H1 (cell line): ENCODE measurements at places on chromosomes 1 and 21.
A peak's percentile ranks its signal among the peaks of the same experiment; 100 is the strongest.

- no peak for DNase-seq
These were observed 15.2 kb upstream of the GPR153 start for GRCh38 chr1:6275826-6276782.

DNA sequence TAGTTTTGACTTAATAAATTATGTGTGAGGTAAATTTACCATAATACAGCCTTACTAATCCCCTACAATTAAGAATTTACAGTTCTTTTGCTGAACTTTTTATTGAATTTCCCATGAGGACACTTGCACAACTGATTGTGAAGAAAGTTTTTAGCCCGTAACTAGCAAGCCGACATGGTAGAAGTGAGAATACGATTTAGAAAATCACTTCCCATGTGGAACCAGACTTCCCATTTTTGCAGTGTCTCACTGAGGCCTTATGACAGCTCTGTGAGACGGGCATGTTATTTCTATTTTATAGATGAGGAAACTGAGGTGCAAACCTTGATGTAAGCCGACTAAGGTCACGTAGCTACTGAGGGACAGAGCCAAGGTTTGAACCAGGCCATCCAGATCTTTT, 32.5 kb upstream of the LMO4 start:
- DNase-seq, result no peak

- no peak for DNase-seq
These were observed 195.2 kb downstream of the ZSCAN20 start for GRCh38 chr1:33667386-33668282.

- DNase-seq, result no peak
These were observed 22.9 kb upstream of the ARHGEF10L start for GRCh38 chr1:17516303-17517214.

- DNase-seq, result no peak
These were observed 20.9 kb upstream of the PPIE start for GRCh38 chr1:39717809-39718208.

- no peak for DNase-seq
These were observed 88.9 kb downstream of the CRB1 start for GRCh38 chr1:197356723-197357533.

DNA sequence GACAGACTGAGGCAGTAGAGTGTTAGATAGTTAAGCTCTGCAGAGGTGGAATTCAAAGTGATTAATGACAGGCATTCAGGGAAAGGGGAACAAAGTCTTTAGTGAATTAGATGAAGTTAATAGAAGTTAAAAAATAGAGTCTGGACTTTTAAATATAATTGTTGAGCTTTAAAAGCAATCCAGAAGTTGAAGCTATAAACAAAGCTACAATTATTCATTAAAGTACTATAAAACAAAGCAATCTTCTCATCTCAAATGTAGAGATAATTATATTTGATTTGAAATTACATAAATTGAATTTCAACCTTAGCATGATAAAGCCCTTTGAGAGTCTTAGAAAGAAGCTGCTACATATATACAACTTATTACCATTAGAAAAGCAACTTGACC, 710.6 kb downstream of the MRPL39 start:
- no peak for DNase-seq

DNA sequence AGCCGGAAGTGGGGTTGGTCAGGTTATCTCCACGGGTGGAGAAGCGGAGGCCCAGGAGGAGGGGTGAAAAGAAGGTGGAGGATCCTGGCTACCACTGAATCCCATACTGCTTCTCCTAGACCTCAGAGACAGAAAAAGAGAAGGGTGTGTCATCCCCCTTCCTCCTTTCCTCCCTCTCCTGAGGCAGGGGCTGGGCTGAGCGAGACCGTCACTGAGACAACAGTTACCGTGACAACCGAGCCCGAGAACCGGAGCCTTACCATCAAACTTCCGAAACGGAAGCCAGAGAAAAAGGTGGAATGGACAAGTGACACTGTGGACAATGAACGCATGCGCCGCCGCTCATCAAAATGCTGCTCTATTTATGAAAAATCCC, 42.1 kb upstream of the NBPF3 start:
- DNase-seq, result peak; percentile 68

- DNase-seq, result no peak
These were observed 61.8 kb upstream of the SOD1 start for GRCh38 chr21:31597683-31598082.

DNA sequence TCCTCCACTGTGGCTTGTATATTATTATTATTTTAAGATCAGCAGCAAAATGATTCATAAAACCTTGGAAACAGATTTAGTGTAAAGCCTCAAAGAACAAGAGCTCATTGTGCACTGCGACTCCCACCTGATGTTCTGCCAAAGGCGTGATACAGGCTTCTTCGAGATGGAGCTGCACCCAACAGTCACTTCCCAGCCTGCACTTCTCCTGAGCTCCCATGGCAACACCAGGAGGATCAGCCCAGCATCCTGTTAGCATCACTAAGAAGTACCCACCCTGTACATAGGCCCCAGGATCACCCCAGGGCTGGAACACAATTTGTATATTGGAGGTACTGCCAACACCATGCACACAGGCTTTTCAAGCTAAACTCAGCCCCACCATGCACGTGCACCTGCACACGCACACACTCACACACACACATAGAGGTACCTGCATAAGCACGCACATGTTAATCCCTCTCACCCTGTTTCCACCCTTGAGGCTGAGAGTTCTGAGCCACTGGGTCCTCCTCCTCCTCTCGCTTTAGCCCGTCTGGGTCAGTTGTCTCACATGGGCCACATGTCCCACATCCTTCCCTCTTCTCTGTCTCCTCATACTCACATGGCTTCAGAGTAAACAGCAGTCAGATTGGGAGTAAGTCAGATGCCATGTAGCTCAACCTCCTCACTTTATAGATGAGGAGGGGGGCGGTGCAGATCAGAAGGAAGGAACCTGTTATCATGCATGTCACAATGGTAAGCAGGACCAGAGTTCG, 281.9 kb upstream of the POU3F1 start:
- DNase-seq, result no peak

DNA sequence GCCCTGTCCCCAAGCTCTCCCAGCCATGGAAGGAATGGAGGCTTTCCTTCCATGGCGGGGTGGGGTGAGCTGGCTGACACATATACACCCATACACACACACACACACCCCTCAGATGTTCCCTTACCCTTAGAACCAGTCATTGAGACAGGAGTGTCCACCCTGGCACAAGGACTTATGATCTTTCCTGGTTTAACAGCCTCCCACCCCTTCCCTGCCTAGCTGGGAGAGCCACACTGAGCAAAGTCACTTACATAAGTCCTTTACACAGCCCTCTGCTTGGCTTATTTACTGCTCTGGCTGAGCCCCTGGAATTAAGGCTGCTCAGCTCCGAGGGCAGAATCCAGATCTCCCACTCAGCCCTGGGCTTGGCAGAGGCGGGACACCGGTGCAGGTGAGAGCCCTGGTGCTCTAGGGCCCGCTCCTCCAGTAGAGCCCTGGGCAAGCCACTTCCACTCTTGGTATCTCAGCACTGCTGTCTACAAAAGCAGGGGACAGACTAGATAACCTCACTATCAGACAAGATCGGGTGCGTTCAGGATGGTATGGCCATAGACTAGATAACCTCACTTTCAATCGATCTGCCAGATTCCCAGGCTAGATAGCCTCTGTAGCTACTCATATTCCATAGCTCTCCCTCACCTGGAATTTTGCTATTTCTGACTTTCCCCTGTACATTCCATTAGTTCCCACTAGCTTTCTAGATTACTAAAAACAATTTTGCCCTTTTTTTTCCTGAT, 16.7 kb downstream of the SLC6A9 start:
- no peak for DNase-seq

DNA sequence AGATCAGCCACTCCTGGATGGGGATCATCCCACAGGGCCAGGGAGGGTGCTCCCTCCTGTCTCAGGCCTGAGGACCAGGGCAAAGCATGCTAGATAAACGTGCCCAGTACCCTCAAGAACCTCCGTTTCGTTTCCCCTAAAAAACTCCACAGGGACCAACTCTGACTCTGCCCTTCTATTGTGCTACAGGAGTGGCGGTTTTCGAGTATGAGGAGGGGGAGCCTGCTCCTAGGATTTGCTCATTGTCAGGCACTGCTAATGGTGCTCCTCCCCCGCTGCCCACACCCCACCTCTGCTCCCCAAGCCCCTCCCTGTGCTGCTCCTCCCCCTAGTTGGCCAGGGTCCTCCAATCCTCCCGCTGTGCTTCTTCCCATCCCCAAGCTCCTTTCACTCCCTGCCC, 32.0 kb downstream of the PGBD5 start:
- no peak for DNase-seq

DNA sequence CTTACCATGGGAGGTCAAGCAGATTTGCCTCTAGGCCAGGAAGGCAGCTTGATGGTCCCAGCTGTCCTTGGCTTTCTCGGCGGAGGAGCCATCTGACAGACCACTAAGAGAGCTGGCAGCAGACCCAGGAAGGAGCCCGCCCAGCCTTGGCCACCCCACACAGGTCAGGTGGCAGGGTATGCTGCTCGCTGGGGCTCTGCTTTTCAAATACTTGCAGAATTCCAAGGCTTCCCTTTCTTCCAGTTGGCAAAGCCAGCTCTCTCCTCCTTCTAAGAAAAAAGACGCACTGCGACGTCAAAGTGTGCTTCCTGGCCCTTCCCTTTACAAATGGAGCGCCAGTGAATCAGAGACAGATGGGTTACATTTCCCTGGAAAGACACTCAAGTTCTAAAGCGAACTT, 229.4 kb downstream of the CACNA1E start:
- no peak for DNase-seq

DNA sequence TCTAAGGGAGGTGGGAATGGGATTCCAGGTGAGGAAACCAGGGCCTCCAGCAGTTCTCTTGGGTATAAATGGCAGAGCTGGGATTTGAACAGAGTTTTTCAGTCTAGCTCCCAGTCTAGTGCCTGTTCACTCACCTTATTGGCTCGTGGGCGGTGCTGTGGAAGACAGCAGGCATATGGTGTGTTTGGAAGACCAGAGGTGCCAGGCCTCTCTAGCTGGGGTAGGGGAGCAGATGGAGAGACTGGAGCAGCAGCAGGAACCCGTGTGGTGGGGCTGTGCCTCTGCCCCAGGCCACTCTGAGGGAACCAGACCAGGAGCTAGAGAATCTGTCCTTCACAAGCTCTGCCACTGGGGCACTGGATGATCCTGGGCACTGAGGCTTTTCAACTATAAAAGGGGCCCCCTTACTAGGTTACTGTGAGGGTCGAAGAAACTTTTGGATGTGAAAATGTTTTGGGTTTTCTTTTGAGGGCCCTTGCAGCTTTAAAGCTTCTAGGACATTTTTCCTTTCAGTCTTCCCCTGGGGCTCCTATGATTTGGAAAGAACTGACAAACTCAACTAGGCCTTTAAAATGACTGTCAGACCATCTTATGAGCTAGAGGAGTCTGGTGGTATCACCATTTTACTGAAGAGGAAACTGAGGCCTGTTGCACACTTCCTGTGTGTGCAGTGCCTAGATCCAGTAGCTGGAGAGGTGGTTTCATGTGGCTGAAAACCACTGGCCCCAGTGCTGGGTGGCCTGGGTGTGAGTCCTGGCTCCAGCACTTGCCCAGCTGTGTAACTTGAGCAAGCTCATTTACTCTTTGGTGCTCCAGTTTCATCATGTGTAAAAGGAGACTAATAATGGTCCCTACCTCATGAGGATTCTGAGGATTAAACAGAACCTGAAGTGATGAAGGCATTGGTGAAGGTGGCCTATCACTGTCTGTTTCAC, 6.1 kb downstream of the DMRTB1 start:
- DNase-seq, result no peak

DNA sequence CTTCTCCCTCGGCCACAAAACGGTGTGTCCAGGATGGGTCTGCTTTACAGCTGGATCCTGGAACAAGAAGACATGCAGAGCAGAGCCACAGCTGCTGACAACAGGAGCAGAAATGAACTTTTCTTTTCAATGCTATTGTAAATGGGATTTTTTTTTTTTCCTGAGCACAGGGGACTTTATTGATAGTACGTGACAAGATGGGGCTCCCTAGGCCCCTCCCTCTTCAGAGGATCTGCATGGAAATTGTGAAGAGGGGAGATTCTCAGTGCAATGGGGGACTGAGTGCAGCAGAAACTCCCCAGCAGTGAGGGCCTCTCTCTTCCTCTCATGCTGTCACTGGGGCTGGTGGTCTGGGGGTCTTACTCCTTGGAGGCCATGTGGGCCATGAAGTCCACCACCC, 40.8 kb upstream of the CD2 start:
- no peak for DNase-seq

GRCh38 chr1:56550138-56550858, 29.1 kb downstream of the PLPP3 start:
- peak; percentile 61 for DNase-seq
